Stimulated activated CD4-positive, alpha-beta T cell treated with anti-CD3 and anti-CD28 coated beads, Interleukin-12 subunit alpha, Interleukin-12 subunit beta, amount 100 ng/mL, for 4 hours (primary cell): ENCODE measurements at places on chromosomes 11 and 22.

DNA sequence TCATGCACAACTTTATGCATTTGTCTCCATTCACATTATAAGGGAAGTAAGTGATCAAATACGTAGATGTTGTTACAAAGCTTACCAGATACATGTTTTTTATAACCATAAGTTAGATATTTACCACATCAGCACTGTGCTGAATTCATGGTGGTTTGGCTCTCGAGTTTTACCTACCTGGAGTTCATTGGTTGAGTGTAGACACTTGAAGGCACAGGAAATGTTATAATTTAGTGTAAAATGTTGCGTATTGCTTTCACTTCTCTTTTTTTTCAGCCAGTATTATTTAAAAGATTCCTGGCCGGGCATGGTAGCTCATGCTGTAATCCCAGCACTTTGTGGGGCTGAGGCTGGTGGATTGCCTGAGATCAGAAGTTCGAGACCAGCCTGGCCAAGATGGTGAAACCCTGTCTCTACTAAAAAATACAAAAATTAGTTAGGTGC lies 53.1 kb upstream of the GRK2 start:
- no peak for DNase-seq

- DNase-seq = no peak
Observed at GRCh38 chr11:60566776-60567175, 51.6 kb downstream of the MS4A13 start.

- no peak for DNase-seq
Observed at GRCh38 chr22:44145544-44145943, 35.2 kb upstream of the PARVG start.

DNA sequence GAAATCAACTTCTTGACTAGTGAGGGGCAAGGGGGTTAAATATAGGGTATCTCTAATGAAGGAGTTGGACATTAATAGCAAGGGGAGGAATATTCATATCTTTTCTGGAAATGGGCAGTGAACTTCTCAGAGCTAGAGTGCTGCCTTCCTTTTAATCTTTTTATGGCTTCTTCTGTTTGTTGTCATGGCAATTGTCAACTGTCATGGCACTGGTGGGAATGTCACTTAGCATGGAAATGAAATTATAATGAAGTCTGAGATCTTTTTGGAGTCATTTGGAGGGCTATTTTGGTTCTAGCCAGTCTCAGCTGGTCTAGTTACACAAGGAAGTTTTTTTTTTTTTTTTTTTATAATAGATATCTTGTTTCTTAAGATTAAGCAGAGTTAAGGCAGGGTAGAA lies 250.2 kb downstream of the AASDHPPT start:
- no peak for DNase-seq

- no peak for DNase-seq
Observed at GRCh38 chr11:110903378-110903777, 191.1 kb upstream of the ARHGAP20 start.

- no peak for DNase-seq
Observed at GRCh38 chr11:72250661-72251464, 6.9 kb upstream of the PHOX2A start.

DNA sequence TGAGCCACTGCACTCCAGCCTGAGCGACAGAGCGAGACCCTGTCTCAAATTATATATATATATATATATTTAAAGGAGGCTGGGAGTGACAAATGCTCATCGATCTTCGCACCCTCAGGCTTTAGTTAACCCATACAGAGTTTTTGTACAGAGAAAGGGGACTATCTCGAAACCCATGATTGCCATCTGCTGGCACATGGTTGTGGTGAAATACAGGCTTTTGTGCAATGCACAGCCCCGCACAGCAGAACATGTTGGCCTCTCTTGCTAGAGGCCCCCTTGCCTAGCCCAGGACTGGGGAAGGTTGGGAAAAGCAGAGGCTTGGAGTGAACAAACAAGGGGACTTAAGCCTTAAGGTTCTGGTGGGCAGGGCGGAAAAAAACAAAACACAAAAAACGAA lies 3.6 kb downstream of the MYBPC3 start:
- no peak for DNase-seq

GRCh38 chr11:57180964-57181363 lies 789 bp upstream of the LRRC55 start:
- DNase-seq = no peak

DNA sequence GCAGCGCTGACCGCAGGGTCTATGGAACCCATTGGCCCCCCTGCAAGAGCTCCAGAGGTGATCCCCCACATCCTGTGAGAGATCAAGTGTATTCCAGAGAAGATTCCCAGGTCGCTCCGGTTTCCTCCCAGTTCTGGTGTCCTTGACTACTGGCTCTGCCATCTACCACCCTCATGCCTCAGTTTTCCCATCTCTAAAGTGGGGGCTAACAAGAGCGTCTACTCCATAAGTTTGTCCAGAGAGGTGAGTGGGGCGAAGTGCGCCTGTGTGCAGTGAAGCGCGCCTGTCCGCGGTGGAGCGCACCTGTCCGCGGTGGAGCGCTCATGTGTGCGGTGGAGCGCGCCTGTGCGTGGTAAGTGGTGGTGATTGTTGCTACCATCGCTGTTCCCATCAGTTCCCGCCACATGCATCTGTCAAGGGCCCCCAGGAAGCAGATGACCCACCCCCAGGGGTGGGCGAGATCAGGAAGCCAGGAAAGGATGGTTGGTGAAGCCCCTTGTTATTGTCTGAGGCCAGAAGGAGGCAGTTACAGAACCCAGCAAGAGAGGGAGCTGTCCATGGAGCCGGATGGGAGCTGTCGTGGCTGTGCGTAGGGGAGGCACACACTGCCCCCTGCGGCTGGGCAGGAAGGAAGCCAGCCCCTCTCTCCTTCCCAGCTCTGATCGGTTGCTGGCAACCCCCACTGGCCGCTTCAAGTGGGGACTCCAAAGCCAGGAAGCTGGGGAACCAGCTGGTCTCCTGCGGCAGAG lies 73.2 kb upstream of the FGF3 start:
- no peak for DNase-seq

- DNase-seq = no peak
Observed at GRCh38 chr11:10641912-10642697, 51.5 kb downstream of the IRAG1 start.

DNA sequence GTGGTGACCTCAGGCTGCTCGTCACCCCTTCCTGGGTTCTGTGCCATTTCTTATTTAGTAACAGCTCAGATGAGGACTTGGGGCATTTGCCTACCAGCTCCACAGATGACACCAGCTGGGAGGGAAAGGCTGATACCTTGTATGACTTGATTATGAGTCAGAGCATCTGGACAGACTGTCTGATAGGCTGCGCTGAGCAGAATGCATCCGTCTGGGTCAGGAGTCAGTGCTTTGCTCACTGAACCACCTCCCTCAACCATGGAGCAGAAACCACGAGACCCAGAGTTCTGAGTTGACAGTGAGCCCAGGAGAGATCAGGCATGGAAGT lies 6.8 kb downstream of the ST14 start:
- DNase-seq = no peak

- no peak for DNase-seq
Observed at GRCh38 chr11:64661146-64661545, 61.9 kb downstream of the NRXN2 start.

GRCh38 chr11:8867035-8867434 lies 44.0 kb upstream of the AKIP1 start:
- no peak for DNase-seq

GRCh38 chr22:36470162-36470993 lies 11.1 kb downstream of the TXN2 start:
- DNase-seq = peak; percentile 64

DNA sequence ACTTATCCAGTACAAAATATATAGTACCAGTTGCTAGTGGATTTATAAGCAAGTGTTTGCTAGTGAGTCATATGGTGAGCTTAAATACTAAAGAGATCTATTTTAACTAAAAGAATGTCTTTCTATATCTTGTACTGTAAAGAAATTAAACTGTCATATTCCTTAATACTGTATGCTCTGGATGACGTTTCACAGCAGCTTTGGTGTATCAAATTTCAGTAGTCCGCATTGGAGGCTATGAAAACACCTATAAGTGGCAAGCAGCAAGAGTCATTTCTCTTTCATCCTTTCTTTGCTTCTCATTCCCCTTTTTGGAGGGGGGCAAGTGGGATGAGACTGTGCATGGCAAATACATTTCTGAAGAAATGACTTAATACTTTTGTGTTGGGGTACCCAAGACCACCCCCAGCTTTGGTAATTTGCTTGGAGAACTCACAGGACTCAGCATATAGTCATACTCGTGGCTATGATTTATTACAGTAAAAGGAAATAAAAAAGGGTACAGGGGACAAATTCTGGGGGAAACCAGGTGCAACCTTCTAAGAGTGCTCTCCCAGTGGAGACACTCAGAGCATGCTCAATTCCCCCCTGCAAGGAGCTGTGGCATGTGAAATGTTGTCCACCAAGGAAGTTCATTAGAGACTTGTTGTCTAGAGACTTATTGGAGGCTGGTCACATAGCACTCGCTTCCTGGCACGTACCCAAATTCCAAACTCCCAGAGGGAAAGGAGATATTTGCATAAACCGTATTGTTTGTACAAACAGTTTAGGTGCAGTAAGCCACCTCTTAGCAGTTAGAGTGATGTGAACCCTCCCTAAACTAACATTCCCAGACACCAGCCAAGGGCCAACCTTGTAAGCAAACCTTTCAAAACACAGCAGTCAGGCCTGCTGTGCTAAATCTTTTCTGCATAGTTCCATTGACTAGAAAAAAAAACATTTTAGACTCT lies 210.8 kb downstream of the PGR start:
- DNase-seq = no peak

GRCh38 chr11:67674442-67674871 lies at the start of gene ALDH3B2:
Gene ALDH3B2 (minus strand): TSS chr11:67674623. CDS start chr11:67666935, 7,688 bp downstream.
- no peak for DNase-seq

- no peak for DNase-seq
Observed at GRCh38 chr22:42436404-42436803, 4.2 kb upstream of the NFAM1 start.

DNA sequence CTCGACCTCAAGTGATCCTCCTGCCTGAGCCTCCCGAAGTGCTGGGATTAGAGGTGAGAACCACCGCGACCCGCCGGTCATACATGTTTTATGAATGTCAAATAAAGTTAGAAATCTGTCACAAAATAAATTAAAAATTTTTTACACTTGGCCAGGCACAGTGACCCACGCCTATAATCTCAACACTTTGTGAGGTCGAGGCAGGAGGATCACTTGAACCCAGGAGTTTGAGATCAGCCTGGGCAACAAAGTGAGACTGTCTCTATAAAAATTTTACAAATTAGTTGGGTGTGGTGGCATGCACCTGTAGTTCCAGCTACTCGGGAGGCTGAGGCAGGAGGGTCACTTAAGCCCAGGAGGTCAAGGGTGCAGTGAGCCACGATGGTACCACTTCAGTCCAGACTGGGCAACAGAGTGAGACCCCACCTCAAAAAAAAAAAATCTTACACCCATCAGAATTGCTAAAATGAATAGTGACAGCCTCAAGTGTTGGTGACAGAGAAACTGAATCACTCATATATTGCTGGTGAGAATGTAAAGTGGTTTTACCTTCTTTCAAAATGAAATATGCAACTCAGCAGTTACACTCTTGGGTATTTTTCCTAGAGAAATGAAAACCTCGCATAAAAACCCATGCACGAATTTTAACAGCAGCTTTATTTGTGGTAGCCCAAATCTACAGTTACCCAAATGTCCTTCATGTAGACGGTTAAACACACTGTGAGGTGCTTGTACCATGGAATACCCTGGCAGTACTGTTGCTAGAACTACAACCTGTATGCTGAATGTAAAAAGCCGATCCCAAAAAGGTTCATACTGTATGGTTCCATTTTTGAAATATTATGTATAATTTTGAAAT lies 55.4 kb downstream of the MED15 start:
- no peak for DNase-seq

DNA sequence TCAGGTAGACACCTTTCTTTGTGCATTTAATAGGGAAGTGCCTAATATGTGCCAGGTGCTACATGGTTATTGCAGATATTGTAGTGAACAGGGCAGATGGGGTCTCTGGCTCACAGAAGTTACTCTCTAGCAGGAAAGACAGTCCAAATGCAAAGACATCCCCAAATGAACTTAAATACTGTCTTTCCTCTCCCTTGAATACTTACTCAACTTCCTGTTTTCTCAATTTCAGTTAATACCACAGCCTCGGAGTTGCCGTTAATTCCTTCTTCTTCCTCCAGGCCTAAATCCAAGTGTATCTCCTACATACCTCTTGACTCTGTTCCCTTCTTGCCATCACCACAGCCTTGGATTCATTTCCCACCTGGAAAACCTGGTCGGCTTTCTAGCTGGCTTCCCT lies 134.3 kb upstream of the SESN3 start:
- no peak for DNase-seq

- no peak for DNase-seq
Observed at GRCh38 chr11:131712897-131713296, 342.5 kb downstream of the NTM start.

DNA sequence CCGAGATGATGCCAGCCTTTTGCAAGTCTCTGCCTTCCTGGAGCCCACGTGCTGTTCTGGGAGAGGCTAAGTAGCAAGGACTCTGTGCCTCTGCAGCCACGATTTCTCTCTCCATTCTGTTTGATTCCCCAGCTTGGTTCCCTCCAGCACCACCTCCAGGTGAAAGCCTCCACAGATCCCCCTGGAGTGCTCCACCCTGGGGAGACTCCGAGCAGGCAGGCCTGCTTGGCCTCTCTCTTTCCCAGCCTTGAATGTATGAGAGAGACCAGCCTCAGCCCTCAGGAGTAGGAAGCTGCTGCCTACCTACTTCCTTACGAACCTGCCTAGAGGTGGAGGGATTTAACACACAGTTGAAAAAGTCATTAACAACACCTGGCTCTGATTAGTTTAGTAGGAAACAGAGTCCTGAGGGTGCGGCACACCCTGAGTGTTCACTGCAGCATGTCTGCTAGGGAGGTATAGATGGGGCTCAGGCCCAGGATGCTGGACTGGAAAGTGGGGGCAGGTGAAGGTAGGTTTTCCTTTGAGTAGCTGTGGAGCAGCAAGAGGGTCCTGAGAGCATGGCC lies 22.5 kb downstream of the TMPRSS5 start:
- no peak for DNase-seq

DNA sequence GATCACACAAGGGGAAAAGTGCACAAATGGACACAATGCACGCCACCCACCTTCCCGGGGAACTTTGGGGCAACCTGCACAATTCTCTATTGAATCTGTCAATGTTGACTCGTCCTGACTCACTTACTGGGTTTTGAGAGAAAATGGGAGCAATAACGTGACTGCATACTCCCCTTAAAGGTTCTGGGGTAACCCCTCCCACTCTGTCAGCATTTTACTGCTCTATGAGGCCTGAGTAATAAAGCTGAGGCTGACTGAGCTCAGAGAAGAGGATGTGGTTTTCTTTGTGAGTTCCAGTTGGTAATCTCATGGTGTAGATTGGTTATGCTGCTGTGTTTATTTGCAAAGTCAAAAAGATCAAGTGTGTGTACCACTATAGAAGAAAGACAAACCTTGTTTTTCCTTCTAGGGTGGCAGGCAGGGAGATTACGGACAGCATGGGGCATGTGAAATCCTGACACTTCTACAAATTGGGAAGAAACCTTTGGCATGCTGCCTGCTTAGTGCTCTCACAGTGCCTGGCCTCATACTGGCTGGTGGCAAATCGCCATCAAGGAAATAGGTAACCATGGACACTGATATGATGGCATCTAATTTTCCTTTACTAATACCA lies 16.1 kb upstream of the APOA1 start:
- peak; percentile 22 for DNase-seq

- DNase-seq = no peak
Observed at GRCh38 chr11:68373815-68374501, 61.6 kb downstream of the LRP5 start.

- no peak for DNase-seq
Observed at GRCh38 chr11:121347813-121348212, 55.2 kb downstream of the SC5D start.
